Stimulated activated CD4-positive, alpha-beta T cell treated with anti-CD3 and anti-CD28 coated beads, Interleukin-1b, Interleukin-23, amount 100 ng/mL, for 1 hour (primary cell): ENCODE measurements at places on chromosomes 5 and 9.
A peak's percentile ranks its signal among the peaks of the same experiment; 100 is the strongest.

DNA sequence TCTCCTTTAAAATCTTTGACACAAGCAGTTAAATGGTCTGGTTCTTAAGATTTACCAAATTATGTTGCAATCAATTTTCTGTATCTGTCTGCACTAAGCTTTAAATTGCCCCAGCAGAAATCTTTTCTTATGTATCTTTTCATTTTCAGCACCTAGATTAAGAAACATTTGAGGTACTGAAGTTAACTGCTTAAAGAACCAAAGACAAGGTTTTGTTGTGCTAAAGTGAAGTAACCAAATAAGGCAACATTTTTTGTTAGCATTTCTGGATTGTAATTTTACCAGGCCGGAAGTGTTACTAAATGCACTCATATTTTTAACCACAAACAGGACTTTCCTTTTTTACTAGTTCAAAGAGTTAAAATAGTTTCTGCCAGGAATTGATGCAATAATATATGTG is 24.1 kb upstream of the MTAP start:
- DNase-seq: no peak

DNA sequence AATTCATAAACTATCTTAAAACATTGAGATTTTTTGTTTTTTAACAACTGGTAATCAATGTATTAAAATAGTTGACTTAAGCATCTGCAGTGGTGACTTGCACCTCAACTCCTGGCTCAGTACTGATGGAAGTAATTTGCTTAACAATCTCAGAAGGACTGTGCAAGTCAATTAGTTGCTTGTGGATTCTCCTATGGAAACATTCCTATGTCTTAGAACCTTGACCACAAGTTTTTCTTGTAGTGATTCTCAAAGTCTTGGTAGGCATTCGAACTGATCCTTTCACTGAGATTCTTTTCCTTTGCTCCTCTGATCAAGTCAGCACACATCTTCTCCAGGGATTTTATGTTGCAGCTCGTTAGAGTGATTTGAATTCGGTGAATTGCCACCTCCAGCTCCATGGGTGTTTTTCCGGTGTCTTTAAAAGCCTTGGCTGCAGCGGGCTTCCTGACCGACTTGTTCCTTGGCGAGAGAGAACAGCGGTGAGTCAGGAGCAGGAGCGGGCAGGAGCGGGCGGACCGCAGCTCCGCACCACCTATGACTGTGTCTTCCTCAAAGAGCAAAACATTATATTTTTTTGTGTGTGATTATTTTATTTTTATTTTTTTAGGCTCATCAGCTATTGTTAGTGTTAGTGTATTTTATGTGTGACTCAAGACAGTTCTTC is 21.1 kb downstream of the HMGXB3 start:
- no peak for DNase-seq

GRCh38 chr5:138466125-138466899 is 1.0 kb downstream of the EGR1 start:
- DNase-seq: no peak

DNA sequence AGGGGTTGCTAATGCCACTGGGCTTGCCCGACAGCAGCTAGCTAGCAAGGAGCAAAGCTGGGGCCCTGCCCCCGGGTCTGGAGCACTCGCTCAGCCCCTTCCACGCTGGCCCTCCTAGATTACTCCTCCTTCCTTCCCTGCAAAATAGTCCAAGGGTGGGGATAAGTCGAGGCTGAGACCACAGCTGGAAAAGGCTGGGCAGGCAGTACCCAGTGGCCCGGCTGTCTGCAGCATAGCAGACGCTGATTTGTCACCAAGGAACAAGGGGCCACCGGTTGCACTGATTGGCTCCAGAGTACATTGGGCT is 73.9 kb downstream of the ADAMTS2 start:
- DNase-seq: no peak

DNA sequence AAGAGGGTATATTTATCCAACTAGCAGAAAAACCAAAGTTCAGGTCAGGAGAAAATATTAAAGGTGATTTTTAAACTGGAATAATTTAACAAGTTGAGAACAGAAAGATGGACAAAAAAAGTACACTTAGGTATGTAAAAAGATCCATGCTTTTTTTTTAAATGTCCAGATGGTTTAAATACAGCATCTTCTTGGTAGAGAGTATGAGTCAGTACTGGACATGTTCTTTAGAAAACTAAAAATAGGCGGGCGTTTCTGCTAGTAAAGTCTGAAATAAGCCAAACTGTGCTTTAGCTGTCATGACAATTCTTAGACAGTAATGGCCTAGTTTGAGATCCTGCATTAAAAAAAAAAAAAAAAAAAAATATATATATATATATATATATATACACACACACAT is 255.9 kb upstream of the ST8SIA4 start:
- DNase-seq: no peak

DNA sequence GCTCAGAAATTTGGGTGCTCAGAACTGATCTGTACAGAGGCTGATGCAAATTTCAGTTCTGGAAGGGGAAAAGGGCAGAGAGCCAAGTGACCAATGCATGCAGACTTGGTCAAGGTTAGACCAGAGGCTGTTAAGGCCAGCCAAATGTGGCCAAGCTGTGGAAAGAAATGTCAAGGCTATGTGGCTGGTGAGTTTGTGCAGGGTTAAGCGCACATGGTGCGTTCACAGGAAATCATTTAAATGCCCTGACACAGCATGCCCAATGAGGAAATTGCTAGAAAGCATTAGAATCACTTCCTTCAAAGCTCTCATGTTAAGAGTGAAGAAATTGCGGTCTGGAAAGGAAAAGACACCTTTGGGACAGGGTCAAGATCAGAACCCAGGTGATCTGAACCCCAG is 58.0 kb downstream of the PTPN3 start:
- DNase-seq: no peak

- no peak for DNase-seq
Observed at GRCh38 chr5:9099689-9100088, 446.2 kb downstream of the SEMA5A start.

GRCh38 chr9:78189461-78189860 is 46.4 kb upstream of the CEP78 start:
- no peak for DNase-seq

DNA sequence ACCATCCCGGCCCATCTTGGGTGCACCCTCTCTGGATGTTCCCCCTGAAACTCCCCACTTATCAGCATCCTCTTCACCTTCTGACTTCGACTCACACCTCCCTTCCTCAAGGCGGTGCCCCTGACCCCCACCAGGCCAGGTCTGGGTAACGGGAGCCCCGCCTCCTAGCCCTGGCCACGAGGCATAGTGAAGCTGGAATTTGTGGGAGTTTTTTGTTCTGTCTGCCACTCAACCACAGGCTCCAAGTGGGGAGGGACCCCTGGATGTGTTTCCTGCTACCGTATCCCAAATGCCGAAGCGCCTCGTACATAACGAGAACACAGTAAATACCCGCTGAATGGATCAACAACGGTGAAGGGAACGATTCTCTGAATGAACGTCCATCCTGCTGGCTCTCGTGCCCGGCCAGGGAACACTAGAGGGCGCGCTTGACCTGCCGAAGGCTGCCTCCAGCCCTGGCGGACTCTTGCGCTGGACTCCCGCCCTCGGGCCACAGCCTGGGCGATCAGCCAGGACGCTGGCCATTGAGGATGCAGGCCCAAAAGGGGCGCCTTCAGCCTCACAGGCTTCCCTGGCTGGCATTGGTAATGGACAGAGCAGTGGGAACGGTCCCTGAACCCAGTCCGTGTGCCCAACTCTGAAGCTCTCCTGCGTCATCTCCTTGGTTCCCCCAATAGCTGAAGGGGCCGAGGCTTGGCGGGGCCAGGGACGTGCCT is 47.3 kb upstream of the PHYKPL start:
- no peak for DNase-seq

DNA sequence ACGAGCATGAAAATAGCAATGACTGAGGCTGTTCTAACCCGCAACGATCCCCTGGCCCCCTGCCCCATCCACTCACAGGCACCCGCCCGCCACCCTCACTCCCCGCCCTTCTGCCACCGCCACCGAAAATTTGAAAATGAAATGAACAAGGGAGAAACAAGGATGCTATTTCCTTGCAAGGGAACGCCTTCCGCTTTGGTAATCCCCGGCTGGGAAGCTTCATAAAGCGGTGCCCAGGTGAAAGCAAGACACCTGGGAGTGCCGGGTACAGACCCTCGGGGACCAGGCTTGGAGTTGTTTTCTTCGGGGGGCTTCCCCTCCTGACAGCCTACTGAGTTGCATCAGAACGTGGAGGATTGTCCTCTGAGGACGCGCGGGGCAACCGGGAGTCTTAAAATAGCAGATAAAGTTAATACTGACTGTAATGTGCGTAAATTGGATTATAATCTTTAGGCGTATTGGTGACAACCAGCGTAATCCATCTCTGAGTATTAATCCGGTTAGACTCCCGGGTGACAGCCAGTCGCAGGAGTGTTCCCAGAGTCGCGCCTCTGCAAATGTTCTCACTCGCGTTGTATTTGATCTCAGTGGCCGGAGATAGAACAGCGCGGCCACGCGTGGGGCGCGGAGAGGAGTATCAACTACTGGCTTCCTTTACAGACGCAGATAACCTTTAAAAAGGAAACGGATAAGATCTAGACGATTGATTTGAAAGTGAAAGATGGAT is 885 bp upstream of the MLLT3 start:
- peak; percentile 27 for DNase-seq

DNA sequence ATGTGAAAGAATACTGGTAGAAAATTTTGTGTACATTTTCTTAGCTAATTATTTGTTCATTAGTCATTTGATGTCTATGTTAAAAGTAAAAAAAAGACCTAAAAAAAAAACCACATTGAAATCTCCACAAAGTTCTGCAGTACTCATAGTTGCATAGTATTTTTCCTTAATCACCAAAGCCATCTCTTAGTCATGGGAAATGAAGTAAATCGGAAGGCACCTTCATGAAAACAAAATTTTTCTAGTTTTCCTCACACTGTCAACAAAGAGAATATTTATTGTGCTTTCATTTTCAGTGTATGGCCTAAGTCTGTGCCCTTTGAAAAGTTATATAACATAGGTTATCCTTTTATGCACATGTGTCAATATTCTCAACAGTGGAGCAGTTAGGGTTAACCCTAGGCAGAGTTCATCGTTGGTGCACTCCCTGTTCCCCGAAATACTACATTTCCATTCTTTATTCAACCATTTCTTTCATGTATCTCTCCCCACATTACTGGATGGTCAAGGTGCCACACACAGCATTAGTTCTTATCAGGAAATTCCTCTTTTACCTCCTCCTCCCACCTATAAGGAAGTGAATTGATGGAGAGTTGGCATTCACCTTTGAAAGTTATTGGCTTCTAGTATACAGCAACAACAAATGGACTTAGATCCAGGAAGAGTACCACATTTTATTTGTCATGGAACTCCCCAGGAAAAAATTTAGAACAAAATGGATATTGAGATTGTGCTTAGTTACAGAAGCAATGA is 93.1 kb downstream of the NUDT12 start:
- no peak for DNase-seq

DNA sequence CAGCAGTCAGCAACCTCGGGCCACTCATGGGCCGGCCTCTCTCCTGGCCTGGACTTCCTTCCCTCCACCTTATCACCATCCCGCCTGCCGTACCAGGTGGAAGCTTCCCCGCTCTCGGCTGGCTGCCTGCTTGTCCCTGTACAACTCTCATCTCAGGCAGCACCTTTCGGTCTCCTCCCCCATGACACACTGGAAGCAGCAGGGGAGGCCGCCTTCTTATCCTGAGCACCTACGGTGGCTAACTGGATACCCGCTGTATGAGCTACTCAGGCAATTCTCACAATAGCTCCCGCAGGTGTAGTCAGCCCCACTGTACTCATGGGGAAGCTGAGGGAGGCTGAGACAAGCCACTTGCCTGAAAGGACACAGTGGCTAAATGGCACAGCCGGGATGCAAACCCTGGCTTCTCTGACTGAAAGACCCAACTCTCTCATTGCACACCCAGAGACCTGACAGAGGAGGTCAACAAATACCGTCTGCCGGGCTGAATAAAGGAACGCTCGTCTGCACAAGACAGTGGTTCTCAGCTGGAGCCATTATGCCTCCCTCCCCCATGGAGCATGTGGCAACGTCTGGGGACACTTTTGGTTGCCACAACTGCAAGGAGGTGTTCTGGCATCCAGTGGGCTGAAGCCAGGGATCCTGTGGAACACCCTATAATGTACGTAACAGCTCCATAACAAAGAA is 9.6 kb downstream of the STK10 start:
- no peak for DNase-seq

- DNase-seq: no peak
Observed at GRCh38 chr5:116097301-116097700, 12.5 kb downstream of the COMMD10 start.

DNA sequence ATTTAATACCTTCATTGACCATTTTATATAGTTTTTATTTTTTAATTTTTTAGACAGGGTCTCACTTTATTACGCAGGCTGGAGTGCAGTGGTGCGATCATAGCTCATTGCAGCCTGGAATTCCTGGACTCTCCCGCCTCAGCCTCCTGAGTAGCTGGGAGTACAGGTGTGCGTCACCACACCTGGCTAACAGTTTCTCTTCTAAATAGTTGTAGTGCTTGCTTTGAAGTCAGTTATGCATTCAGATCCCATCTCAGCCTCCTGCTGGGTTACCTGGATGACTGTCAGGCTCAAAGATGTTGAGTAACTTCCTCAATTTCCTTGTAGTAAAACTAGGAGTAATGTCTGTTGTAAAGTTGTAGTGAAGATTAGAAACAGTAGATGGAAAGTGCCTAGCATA is 21.4 kb downstream of the SNX18 start:
- DNase-seq: no peak

GRCh38 chr5:9987101-9987500 is 262.6 kb downstream of the ATPSCKMT start:
- DNase-seq: no peak

DNA sequence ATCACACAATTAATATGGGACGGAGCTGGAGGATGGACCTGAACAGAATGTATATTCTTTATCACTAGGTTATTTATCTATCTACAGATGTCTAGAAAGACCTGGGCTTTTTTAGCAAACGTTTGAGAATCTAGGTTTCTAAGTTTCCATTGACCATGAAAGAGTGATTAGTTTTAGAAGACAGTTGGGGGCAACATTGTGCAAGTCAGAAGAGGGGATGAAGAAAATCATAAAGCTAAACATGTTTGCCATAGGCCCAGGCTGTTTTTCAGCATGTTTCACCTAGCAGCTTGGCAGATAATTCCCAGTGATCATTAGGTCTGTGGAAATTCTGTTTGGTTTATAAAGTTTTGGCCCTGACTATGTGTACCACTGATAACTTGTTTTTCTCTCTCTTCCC is 44.1 kb upstream of the CDKN2B start:
- DNase-seq: no peak

DNA sequence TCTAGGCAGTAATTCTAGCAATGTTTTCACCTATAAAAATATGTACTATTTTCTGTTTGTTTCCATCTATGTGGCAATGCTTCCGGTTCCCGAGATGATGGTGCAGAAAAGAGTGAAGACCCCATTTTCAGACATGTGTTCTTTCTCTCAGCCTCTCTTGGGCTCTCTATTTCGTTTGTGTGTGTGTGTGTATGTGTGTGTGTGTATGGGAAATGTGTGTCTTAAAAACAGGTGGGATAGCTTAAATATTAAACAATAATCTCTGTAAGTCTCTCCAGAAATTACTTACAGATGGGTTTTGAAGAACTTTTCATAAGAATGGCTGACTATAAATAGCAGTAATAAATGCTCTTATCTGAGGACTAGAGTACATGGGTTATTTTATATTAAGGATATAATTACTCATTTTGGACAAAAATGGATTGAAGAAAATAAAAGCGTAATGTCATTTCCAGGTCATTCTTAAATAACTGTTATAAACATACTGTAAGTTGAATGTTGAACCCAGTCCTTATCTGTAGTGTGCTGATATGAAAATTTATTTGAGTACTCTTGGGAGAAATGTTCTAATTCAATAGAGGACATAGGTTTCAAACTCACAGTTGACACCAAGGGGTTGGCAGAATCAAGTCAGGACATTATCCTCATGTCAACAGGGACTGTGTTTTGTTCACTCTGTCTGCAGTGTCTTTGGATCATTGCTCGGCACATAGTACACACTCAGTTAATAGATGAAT is 31.1 kb downstream of the PCSK5 start:
- no peak for DNase-seq
